ENCODE measurements at places on chromosomes 5 and 9.

DNA sequence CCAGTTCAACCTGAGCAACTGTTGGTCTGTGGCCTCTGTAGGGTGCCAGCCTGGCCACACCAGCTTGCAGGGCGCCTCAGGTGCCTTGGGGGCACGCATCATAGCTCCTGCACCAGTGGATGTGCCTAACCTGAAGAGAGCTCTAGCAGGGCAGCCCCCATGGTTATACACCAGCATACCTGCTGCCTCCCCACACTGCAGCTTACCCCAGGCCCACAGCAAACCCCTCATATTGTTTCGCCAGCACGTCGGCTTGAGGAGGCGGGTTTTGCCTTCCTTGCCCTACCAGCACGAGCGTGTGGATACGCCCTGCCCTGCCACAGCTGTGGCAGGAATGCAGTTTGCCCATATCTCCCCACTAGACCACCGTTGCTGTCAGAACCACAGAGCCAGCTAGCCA is 435.9 kb downstream of the SLCO4C1 start:
- DNase-seq = no peak

GRCh38 chr5:171601266-171601881 is 181.9 kb downstream of the FGF18 start:
- DNase-seq = no peak

- no peak for DNase-seq
Measured at GRCh38 chr9:37559125-37559524, 17.1 kb downstream of the FBXO10 start.

DNA sequence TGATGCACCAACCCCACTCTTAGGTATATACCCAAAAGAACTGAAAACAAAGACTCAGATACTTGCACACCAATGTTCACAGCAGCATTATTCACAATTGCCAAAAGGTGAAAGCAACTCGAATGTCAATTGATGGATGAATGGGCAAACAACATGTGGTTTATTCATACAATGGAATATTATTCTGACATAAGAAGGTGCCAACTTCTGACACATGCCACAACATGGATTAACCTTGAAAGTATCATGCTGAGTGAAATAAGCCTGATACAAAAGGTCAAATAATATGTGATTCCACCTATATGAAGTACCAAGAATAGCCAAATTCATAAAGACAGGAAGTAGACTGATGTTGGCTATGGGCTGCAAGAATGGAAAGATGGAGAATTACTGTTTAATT is 35.0 kb downstream of the CTNND2 start:
- no peak for DNase-seq

DNA sequence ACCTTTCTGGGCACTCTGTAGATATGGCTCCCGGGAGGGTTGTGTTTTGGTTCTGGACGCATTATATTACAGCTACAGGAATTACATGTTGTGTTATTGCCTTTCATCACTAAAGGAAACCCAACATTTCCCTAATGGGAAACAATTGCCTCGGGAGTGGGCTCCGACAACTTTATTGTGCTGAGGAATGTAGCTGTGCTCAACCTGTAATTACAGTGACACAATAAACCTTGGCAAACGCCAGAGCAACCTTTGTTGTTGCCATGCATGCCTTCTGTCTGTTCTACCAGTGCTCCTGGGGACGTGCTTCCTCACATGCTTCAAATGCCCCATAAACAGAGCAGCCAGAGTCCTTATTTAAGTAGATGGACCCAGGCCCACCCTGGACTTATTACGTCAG is 182.4 kb downstream of the DIRAS2 start:
- no peak for DNase-seq

- no peak for DNase-seq
Measured at GRCh38 chr5:97167435-97167834, 15.6 kb downstream of the RIOK2 start.

DNA sequence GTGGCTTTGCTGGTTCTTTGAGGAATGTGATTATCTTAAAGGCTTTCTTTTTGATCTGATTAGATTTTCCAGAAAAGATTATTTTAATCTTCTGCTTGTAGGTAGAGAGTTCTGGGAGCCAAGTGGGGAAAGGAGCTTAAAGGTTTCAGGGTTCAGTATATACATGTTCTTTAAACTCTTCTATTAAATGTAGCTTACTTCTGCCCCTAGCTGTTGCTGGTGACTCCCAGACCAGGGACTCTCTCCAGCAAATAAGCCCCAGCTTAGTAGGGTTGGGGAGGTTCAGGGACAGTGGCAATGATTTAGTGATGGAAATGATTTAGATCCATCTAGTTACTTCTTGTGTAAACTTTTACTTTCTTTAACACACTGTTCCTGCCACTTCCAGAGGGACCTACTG is 72.2 kb downstream of the SLC12A2 start:
- no peak for DNase-seq

GRCh38 chr5:143085319-143085917 is 315.2 kb downstream of the ARHGAP26 start:
- no peak for DNase-seq

DNA sequence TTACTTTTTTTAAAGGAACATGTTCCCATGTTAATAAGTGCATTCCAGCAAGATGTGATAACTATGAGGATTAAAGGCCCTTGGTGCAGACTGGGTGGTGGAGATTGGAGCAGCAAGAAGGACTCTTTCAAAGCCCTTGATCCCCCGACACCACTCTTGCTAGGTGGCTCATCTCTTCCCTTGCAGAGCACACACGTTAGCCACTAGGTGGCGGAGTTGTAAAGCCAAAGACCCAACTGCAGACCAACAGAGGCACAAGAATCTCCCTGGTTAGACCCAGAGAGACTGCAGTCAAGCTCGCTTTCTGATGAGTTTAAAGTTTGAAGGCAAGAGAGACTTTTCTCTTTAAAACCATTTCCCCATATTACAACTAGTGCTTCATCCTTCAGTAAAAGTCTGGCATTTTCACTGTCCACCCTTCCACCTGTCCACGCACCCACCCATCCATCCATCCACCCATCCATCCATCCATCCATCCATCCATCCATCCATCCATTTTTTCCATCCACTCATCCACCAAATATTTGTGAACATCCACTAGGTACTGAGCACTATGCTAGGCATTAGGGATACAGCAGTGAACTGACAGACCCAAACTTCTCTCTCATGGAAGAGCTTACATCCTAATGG is 226.9 kb downstream of the MSX2 start:
- DNase-seq = peak; percentile 42

GRCh38 chr5:173479711-173480110 is 136.7 kb downstream of the BOD1 start:
- no peak for DNase-seq

DNA sequence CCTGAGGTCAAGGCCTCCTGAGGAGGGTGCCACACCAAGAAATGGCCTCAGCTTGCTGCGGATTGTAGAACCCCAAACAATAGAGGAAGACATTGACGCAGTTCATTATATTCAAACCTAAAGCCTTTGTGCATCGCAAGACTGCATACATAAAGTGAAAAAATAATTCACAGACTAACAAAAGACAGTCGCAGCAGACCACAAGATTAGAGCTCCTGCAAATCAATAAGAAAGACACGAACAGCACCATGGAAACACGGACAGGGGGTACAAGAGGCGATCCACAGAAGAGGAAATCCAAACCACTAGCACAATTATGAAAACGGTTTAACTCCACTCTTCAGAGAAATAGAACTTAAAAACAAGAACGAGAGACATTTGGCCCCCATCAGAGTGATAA is 10.0 kb upstream of the TCOF1 start:
- DNase-seq = no peak

DNA sequence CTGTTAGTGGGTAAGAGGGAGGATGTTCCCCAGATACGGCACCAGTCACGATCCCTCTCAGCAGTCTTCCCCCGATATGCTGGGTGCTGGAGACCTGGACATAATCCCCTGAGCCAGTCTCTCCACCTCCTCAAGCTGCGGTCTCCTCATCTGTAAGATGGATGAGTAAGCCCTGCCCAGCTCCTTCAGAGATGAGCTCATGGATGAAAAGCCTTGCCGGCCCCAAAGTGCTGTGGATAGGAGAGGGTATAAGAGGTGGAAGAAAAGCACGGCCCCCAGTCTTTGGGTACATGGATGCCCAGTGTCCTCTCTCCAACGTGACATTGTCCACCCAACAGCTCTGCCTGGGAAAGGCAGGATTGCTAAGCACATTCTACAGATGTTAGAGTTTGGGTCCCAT is 4.5 kb downstream of the CAMK2A start:
- no peak for DNase-seq

DNA sequence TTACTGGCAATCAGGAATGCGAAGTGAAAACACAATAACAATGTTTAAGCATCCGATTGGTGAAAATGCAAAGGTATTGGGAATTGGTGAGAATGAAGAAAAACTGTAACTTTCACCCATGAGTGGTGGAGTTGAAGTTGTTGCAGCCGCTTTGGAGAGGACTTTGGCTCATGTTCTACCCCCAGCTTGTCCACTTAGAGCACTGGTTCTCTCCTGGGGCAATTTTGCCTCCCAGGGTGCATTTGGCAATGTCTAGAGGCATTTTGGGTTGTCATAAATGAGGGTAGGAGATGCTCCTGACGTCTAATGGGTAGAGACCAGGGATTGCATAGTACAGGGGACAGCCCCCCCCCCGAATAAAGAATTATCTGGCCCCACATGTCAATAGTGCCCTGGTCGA is 46.2 kb downstream of the ANKRD33B start:
- DNase-seq = no peak

DNA sequence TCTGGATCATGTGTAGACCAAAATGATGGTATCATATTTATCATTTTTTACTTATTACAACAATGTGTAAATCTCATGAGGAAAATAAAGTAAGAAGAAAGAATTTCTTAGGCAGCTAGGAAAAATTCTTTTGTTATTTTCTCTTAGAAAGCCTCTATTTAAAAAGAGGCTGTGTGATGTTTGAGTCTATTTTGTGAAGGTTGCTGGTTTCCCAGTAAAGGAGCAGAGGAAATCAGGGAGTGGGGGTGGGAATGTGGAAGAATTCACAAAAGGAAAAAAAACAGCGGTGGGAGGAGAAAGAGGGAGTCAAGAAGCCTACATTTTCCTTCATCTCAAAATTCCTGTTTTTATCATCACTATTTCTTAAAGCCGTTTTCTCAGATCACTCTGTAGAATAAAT is 20.1 kb downstream of the PTCH1 start:
- no peak for DNase-seq

DNA sequence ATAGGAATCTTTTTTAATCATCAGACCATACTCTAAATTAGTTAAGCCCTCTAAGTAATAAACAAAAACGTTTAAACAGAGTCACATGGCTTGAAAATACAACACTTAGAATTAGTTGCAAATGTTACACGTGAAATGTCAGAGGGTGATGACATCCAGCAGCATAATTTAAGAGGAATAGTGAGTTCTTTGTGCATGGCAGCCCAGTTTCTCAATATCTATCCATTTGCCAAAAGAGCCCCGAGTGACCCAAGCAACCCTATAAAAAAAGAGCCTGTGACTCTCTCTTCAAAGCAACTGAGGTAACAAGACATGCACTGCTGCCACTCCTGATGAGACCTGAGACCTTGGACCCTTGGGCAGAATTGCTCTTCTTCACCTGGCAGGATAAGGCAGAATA is 96.9 kb upstream of the RASA1 start:
- DNase-seq = no peak

DNA sequence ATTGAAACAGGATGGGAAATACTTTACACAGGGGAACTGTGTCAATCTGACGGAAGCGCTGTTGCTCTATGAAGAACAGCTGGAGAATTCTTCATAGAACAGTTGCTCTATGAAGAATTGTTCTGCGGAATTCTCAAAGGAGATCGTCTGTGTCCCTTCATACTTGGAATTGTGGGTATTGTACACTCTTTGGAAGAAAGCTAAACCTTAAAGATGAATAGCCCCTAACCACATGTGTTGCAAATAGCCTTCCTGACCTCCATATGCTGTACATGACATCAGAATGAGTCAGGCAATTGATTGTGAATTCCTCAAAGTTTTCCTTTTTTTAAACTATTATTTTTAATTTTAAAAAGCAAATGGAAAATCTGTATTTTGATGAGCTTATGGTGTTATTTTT is 15.6 kb downstream of the NIM1K start:
- DNase-seq = no peak

- DNase-seq = no peak
Measured at GRCh38 chr9:98097836-98098235, 21.2 kb downstream of the TRIM14 start.

DNA sequence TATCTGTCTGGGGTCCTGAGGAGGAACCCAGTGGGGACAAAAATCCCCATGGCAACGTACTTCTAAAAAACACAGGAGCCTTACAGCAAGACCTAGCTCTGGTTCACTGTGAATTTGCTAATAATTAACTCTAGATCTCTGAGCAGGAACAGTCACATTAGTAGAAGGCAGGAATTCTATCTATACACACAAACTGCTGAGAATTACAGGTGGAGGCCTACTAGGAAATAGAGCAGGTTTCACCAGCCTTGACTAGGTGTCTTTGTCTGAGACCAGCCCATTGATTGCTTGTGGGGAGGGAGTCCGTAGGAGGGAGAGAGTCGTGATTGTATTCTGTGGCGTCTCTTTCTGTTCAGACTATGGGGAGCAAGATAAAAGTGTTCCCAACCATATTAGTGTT is 44.8 kb downstream of the PRLR start:
- DNase-seq = no peak

DNA sequence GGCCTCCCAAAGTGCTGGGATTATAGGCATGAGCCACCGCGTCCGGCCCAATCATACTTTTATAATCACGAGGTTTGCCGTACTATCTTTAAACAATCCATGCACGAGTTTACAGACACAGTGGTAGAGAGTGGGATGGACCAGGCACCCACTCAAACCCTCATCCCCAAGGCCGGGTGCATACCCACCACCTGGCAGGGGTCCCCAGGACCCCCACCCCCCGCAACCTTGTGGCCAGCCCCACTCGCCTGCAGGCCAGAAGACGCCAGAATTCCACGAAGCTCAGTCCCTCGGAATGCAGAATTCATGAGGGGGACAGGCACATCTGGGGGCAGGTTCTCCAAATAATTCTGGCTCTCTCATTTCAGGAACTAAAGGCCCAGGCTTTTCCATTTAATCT is 17.1 kb downstream of the NACC2 start:
- no peak for DNase-seq

DNA sequence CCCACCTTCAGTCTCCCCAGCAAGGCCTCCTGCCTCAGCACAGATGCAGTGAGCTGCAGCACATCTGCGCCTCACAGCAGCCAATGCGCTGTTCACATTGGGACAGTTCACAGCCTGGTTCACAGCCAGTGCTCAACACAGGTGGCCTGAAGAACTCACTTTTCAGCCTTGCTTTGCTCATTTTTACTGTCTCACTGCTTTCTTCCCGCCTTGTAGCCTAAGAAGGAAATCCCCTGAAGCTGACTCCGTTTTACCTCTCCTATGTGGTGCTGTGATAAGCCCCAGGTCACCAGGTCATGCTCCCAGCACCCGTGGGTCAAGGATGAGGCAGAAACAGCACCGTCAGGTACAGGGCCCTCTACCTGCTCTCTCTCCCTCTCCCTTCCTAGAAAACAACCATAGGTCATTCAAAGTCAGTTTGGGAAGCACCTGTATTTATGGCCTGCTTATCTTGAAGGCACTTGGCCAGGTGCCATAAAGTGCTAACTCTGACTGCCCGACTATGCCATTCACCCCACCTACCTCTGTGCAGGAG is 1.1 kb downstream of the GCNT4 start:
- DNase-seq = peak; percentile 5

- no peak for DNase-seq
Measured at GRCh38 chr9:92954049-92954861, 6.9 kb downstream of the FGD3 start.
